ENCODE measurements at places on chromosomes 3 and 15.

GRCh38 chr15:88303395-88303794 lies 46.9 kb upstream of the NTRK3 start:
- no peak for DNase-seq

GRCh38 chr3:72664184-72664975 lies 183.9 kb downstream of the SHQ1 start:
- no peak for DNase-seq

GRCh38 chr15:98282656-98283332 lies 322.3 kb downstream of the ARRDC4 start:
- DNase-seq, result no peak

GRCh38 chr3:11452312-11452711 lies 180.1 kb downstream of the ATG7 start:
- no peak for DNase-seq

DNA sequence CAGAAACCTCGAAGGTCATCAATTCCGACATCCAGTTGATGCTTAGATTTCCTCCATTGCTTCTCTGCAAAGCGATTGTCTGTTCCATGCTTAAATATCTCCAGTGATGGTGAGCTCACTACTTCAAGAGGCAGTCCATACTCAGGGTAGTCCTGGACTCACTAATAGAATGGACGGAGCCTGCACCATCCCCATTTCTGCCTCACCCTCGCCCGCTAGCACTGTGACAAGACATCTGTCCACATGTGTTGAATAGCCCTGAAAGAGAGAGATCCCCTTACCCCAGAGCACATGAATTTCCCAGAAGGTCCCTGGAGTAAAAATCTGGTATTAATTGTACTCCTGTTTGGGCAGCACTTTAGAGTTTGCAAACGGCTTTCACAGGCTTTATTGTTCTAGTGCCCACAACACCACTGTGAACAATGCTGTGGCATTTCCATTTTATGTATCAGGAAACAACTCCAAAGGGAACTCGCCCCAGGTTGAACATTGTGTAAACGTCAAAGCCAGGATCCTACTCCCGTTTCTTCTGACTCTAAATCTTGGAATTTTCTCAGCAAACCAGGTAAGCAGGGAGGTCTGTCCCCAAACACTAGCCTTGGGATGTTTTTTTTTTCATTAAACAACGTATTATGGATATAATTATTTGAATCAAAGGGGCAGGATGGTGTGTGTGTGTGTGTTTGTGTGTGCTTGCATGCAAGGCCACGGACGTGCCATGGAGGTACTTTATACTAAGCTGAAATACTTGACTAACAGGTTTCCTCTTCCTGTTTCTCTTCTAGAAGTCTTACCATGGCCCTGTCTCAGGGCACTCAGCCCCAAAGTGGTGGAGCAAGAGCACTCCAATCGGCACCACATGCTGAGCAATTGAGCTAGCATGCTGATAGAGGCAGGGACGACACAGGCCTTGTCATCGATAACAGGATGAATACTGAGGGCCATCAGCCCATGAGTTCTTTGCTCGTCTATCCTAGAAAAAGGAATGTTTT lies 198.3 kb downstream of the OPA1 start:
- DNase-seq, result no peak

- no peak for DNase-seq
These were observed 25.1 kb upstream of the CTNNB1 start for GRCh38 chr3:41173926-41174885.

GRCh38 chr3:129312021-129312639 lies 33.5 kb downstream of the HMCES start:
- DNase-seq, result no peak

GRCh38 chr3:50210510-50211367 lies 5.7 kb downstream of the SLC38A3 start:
- DNase-seq, result no peak

- DNase-seq, result no peak
These were observed 72.3 kb downstream of the PIAS1 start for GRCh38 chr15:68126396-68126795.

DNA sequence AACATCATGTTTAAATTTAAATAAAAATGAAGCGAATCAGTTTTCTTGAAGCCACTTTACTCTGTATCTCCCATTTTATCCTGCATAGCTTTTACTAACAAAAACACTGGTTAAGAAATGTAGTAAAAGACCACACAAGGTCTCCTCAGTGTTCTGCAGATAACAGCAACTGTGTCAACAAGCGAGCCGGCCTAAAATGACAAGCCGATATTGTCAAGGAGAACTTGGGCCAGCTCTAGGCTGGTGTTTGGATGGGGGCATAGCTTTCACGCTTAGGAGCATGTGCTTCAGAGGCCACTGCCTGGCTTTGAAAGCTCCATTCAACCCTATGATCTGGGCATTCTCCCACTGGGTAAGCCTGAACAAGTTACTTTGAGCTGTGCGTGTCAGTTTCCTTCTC lies 38.1 kb downstream of the MFSD1 start:
- no peak for DNase-seq

GRCh38 chr3:146431240-146431639 lies 38.1 kb downstream of the PLSCR2 start:
- DNase-seq, result no peak

DNA sequence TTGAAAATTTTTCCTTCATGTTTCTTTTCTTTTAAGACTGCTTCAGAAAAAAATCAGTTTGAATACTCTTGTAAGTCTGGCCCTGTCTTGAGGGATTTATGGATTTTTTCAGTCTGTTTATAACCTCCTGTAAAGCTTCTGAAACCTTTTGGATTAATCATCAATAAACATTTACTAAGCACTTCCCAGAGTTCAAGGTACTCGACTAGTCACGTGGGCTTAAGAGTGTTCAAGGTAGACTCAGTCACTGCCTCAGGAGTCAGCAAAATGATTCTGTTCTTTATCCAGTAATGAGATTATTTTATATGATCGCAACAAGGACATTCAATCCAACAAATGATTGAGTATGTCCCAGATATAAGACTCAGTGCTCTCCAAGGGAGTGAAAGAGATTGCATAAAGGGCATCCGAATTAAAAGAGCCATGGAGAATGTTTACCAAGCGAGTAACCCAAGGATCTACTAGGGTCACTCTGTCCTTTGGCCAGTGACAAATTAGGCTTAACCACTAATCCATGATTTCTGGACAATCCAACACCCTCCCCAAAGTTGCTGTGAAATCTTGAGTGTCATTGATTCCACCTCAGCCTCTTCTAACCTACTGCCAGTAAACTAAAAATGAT lies 726.6 kb upstream of the NAALADL2 start:
- DNase-seq, result no peak

DNA sequence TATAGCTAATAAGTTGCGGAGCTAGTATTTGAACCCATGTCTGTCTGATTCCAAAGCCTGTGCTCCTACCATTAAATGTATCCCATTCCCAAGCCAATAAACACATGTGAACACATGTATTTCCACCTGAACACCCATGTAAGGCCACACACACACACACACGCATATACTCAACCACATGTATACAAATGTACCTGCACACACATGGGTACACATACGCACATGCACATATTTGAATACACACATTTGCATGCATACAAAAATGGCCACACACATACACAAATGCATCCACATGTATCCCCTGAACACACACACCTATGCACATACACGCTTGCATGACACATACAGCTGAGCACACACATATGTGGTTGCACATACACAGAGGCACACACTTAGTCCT lies 5.4 kb upstream of the MRPS22 start:
- DNase-seq, result no peak

DNA sequence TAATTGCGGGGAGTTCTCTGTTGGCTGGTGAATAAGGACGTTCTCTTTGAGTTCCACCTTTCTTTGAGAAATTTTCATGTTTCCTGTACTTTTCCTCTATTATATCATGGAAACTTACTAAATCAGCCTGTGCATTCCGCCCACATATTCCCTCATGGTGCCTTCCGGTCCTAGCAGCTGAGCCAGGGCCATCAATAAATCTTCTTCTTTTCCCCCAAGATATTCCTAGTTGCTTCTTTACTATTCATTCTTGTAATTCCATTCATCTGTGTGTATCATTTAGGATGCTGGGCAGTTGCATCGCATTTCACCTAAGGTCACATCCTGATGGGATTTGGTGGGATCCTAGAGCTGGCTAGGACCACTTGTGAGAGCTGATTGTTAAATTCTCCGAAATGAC lies 139.2 kb downstream of the RBMS3 start:
- no peak for DNase-seq

GRCh38 chr3:55698831-55699230 lies 211.7 kb upstream of the WNT5A start:
- DNase-seq, result no peak

GRCh38 chr3:38354588-38355330 lies 8.2 kb downstream of the XYLB start:
- DNase-seq, result no peak

DNA sequence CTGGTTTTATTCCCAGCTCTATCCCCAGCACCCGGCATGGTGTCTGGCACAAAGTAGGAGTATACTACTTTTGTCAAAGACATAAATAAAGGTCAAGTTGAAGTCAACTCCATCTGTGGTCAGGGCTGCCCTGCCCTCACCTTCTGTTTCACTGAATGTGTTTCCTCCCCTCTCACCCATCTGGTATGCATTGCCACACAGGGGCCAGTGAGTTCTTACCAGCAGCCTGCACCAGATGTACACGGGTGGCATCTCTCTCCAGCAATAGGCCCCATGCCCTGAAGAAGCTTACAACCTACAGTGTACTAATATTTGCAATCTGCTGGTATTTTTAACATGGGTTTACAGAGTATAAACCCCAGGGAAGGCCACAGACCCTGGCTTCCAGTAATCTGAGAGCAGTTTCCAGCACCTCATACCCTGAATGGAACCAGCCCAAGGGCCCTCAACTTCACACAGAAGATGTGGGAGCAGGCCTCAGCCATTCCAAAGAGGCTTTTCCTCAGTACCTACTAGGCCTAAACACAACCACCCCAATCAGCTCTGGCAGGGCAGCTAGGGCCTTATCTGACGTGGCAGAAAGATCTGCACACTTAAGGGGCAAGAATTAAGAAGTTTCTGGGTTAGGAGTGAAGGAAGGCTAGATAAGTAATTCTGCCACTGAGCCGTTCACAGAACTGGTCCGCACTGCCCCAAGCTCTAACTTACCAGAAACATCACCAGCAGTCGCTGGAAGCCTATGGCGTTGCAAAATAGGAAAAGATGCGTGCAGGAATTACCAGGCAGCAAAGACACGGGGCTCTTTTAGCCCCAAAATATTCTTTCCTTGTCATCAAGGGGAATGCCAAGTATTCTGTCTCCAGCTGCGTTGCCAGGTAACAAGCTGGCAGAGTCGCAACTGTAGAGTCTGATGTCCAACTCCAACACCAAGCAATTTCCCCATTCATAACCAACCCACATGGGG lies 2.1 kb downstream of the IDH2 start:
- no peak for DNase-seq

DNA sequence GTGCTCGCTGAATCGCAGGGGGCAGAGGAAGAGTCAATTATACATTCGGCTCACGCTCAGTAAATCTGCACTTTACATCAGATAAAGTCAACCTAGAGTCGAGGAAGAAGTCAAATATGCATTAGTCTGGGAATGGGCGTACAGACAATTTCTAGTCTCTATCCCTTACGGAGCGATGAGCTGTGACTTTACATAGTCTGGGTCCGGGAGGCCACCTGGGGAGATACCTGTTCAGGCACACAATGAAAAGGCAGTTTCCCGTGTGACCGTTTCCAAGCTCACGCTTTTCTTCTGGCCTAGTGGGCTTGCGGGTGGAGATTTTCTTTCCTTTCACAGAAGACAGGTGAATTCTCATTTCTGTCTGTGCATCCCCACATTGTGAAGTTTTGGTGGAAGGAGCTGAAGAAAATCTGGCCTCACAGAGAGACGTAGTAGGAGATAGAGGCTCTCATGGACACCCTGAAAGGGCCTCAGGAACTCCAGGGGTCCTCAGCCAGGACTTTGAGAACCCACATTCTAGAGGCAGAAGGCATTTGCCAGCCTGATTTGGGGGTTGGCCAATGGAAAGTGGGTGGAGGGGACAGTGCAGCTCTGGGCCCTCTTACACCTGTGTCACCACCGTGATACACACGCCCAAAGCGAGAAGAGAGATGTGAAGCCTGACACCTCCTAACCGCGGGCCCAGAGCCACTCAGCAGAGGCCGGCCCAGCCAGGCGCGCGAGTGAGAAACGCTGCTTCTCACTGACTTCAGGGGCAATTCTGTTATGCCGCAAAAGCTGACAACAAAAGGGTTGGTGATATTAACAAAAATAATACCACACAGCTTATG lies 10.7 kb upstream of the OCA2 start:
- DNase-seq, result no peak

DNA sequence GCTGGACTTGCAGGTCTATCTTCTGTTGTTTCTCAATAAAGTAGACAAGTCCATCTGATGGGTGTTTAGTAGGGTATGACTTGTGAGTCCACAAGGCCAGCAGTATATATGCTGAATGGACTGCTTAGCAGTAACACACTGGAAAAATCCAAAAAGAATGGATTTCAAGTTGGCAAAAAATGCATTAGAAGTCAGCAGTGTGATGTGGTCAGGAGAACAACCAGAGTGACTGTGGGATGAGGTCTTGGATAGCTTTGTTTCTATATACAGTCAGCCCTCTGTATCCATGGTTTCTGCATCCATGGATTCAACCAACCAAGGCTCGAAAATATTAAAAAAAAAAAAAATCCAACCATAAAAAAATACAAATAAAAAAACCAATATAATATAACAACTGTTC lies 55.8 kb downstream of the LPP start:
- DNase-seq, result no peak

- no peak for DNase-seq
These were observed 237.6 kb upstream of the MME start for GRCh38 chr3:154842536-154842935.

DNA sequence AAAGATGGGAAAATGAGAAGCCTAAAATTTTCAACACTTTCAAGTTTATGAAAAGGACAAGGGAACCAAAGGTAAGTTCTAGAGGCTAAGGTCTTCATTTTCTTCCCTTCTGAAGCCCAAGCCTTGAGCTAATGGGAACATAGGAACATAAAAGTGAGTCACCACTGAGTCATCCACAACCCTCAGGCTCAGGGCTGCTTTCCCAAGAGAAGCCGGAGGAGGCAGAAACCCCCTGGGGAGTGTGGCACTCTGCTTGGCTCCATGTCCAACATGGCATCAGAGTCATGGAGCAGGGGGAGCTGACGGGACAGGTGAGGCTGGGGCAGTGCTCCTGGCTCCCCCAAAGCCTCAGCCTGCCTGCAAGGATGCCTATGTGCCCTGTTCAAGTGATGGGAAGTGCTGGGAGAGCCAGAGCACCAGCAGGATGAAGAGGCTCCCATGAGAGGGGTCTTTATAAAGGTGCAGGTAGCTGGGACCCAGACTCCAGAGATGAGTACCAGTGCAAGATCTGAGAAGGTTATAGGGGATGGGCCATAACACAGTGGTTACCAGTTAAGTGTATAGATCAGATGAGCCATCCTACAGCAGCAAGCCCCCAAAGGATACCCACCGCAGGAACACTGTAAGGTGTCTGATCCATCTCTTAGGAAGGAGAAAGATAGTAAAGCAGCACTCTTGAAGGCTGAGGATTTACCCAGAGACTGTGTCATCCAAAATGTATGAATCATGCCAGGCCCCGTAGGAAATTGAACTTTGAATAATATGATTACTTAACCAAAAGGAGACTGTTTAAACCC lies 31.8 kb upstream of the RYR3 start:
- DNase-seq, result peak; percentile 81

- DNase-seq, result peak; percentile 95
These were observed 145.5 kb upstream of the TPM1 start for GRCh38 chr15:62896969-62897486.

- no peak for DNase-seq
These were observed 4.8 kb downstream of the SLC27A2 start for GRCh38 chr15:50186752-50187151.
